Cardiac fibroblast (primary cell): ENCODE measurements at places on chromosomes 1 and 21.

DNA sequence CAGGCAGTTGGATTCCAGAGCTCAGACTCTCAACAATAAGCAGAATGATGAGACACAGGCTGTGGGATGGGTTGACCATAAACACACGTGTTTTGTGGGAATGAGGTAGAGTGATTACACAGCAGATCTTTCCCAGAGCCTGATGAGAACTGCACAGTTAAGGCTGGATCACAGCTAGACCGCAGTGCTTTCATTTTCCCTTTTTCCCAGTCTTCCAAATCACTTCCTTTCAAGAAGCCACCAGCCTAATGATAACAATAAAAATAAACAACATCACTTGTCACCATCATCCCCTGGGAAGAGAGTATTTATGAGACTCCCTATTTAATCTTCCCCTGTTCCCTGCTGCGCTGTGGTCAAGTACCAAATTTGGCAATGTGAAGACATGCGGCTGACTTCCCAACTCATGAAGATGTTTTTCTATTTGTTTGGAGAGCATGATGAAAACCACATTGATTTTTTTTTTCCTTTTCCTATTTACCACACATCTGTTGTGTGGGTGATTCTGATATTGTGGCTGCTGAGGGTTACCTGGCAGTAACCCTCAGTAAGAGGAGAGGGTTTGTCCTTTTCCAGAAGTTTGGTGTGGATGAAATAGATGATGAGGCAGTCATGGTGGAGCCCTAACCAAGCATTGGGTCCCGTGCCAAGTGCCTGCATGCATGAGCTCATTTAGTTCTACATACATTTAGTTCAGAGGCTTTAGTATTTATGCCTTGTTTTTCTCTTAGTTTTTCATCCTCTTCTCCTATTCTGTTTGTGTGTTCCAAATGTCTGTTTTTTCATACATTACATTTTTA is 248.9 kb upstream of the HOOK1 start:
- DNase-seq = peak; percentile 54

GRCh38 chr1:15851210-15852035 is 3.9 kb downstream of the SPEN start:
- no peak for DNase-seq

DNA sequence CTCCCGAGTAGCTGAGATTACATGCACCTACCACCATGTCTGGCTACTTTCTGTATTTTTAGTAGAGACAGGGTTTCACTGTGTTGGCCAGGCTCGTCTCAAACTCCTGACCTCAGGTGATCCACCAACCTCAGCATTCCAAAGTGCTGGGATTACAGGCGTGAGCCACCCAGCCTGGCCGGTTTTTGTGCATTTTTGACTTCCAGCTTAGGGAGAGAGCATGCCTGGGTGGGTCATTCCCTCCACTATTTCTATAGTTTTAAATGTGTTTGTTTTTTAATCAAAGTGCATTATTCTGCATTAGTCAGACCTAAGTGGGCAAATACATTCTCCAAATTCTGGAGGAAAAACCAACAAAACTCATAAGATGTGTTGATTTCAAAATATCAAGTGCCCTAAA is 207.4 kb upstream of the NRIP1 start:
- no peak for DNase-seq

DNA sequence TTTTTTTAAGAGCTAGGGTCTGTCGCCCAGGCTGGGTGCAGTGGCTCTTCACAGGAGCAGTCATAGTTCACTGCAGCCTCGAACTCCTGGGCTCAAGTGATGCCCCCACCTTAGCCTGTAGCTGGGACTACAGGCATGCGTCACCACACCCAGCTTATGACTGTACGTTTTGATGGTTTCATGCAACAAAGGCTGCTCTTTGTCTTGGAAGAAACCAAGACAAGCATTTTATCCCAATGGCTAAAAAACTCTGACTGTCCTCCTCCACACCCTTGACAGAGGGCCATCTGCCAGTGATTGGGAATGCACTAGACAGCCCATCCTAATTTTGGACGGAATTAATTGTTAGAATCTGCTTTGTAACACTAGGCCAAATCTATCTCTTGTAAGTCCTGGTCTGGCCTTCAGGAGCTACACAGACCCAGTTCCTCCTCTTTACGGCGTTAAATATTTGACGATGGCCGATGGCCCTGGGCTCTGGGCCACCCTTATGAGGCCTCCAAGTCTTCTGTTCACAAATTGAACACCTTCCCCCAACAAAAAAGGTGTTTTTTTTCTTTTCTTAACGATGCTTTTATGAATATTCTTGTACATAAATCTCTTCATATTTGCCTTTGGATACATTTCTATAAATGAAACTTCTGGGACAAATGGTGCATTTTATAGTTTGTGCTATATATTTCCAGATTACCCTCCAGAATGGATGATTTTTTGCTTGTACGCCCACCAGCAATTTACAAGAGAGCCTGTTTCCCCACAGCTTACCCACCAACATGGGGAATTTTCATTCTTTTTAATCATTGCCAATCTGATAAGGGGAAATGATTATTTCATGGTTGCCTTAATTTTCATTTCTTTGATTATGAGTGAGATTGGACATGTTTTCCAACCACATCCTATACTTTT is 104.8 kb upstream of the SLC25A33 start:
- DNase-seq = no peak
